ENCODE measurements at places on chromosomes 6 and 20. TPM values are rescaled to one million over a fixed set of nuclear protein-coding genes. Genes with fewer than 3 reads are reported as not detected.

Gene DEF6
- total RNA-seq = 21.9 TPM

Gene CLPSL2
- not detected for total RNA-seq

Gene PRDM13
- not detected for total RNA-seq

Gene SLC17A1
- total RNA-seq = not detected

Gene SNAP25
- total RNA-seq = 0.39 TPM

Gene ADISSP
- total RNA-seq = 24.9 TPM

Gene GPR6
- total RNA-seq = not detected

Gene GSTA3
- not detected for total RNA-seq

Gene SOX18
- total RNA-seq = 44.6 TPM

Gene MEI4
- total RNA-seq = under 0.01 TPM

Gene SLC16A10
- 1.3 TPM for total RNA-seq

Gene GPSM3
- total RNA-seq = 7.4 TPM

Gene ULBP1
- not detected for total RNA-seq

Gene MCHR2
- total RNA-seq = not detected

Gene IRF4
- 1.4 TPM for total RNA-seq

Gene ATRN
- total RNA-seq = 24.0 TPM

Gene EDN3
- total RNA-seq = 2.9 TPM

Gene ADGRF5
- 32.4 TPM for total RNA-seq

Gene PEDS1
- 26.4 TPM for total RNA-seq

Gene SMPD2
- total RNA-seq = 32.4 TPM

Gene SAPCD1
- not detected for total RNA-seq

Gene BCAS1
- 44.3 TPM for total RNA-seq

Gene DLL1
- total RNA-seq = 6.7 TPM

Gene GATA5
- total RNA-seq = not detected

Gene PRICKLE4
- total RNA-seq = 15.5 TPM

Gene ERVFRD-1
- 0.22 TPM for total RNA-seq

Gene LCA5
- total RNA-seq = 10.8 TPM

Gene NUP43
- total RNA-seq = 18.9 TPM

Gene EBF4
- 17.5 TPM for total RNA-seq

Gene SUMO4
- total RNA-seq = 4.9 TPM

Gene STXBP5
- 23.7 TPM for total RNA-seq

Gene PMEPA1
- 21.0 TPM for total RNA-seq

Gene PRPH2
- total RNA-seq = not detected

Gene TINAG
- not detected for total RNA-seq

Gene CDSN
- total RNA-seq = not detected

Gene MYBL2
- not detected for total RNA-seq

Gene MOXD1
- 4.6 TPM for total RNA-seq

Gene NKAIN2
- total RNA-seq = 20.8 TPM

Gene SLC17A3
- not detected for total RNA-seq

Gene ME1
- total RNA-seq = 7.8 TPM

Gene C6orf132
- 1.8 TPM for total RNA-seq

Gene TPBG
- total RNA-seq = 12.3 TPM
